ENCODE measurements at places on chromosomes 4 and X.

DNA sequence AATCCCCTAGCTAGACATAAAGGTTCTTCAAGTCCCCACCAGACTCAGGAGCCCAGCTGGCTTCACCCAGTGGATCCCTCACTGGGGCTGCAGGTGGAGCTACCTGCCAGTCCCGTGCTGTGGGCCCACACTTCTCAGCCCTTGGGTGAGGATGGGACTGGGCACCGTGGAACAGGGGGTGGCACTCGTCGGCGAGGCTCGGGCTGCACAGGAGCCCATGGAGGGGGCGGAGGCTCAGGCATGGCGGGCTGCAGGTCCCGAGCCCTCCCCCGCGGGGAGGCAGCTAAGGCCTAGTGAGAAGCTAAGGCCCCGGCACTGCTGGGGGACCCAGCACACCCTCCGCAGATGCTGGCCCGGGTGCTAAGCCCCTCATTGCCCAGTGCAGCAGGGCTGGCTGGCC, 16.1 kb upstream of the ACSL4 start:
- DNase-seq: no peak

DNA sequence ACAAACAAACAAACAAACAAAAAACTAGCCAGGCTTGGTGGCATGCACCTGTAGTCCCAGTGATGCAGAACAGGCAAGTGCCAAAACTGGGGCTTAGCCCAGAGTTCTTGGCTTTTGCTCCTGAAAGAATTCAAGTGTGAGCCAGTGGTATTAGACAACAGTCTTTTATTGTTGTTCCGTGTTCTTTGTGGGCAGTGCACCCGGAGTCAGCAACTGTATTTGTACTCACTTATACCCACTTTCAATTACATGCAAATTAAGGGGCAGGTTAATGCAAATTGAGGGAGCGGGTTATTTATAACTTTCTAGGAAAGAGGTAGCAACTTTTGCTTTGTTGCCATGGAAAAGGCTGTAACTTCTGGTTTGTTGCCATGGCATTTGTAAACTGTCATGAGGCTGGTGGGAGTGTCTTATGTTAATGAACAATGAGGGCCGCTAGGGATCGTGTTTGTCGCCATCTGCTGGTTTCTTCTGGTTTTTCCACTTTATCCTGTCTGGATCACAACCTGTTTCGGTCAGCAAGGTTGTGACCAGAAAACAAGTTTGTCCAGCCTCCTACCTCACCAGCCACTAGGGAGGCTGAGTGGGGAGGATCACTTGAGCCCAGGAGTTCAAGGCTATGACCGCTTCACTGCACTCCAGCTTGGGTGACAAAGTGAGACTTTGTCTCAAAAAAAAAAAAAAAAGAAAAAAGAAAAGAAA, 88.8 kb upstream of the ESX1 start:
- no peak for DNase-seq

DNA sequence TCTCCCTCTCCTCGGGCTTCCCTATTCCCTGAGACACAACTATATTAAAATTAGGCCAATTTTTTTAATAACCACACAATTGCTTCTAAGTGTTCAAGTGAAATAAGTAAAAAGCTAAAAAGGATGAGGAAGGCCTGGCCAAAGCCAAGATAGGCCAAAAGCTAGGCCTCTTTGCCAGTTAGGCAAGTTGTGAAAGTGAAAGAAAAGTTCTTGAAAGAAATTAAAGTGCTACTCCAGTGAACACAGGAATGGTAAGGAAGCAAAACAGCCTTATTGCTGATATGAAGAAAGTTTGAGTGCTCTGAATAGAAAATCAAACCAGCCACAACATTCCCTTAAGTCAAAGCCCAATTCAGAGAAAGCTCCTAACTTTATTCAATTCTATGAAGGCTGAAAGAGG, 114.2 kb upstream of the FAT4 start:
- no peak for DNase-seq

- no peak for DNase-seq
Measured at GRCh38 chrX:46582966-46583365, 9.4 kb downstream of the CHST7 start.

DNA sequence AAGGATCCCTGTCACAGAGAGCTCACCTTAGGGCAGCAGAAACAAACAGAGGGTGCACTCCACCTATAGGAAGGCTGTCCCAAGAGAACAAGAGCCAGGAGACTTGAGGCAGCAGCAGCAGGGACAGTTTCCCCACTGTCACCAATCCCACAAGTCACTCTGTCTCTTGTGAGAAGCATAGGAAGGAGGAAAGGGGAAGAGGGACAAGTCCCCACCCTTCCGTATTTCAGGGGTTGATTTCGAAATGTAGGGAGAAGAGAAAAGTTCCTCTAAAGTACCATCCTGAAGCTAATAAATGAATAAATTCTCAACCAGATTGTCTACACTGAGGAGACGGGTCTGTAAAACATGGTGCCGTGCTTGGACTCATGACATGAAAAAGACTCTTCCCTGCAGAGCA, 9.5 kb upstream of the TLR8 start:
- DNase-seq: no peak

- DNase-seq: no peak
Measured at GRCh38 chrX:27964432-27964831, 16.8 kb downstream of the DCAF8L1 start.

GRCh38 chr4:40157436-40157835, 39.4 kb upstream of the RHOH start:
- DNase-seq: no peak

DNA sequence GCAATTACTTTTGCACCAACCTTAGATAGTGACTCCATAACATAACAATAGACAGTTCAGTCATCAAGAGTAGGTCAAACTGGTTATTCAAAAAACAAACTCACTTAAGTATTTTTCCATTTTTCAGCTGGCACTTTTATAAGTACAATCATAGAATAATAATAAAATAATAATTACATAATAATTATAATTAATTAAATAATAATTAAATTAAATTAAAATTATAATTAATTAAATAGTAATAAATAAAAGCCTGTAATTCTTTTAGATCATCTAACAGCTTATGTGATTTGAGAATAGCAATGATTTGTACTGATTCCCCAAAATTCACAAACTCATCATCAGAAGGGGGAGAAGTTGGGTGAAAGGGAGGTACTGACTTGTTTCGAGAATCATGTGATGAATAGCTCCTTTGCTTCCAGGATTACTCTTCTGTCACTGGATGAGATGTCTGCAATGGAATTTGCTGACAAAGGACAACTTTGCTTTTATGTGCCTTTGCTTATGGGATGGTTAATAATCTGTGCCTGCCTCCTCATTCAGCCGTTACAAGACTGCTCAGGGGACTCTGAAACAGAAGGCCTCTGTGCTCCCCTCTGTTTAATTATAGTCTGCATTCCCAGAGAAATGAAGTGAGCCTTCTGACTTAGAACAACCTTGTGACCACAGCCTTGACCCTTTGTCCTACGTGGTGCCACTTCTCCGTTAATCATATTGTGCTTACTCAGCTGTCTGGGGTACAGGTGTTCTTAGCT, 104.8 kb upstream of the ENPEP start:
- DNase-seq: no peak

DNA sequence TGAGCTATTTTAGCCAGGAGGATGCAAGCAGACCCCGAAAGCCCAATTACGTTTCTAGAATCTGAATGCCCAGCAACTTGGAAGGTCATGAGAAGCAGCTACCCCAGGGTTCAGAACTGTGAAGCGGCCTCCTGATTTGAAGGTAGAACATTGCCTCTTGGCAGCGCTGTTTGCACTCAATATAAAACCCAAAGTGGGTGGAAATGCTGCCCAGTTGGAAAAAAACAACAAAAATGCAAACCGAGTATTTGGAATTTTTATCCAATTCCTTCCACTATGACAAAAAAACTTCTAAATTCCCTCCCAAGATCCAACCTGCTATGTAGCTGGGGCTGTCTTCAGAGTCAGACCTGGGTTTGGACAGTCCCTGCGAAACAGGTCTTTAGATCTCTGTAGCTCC, 103.3 kb upstream of the RBPJ start:
- no peak for DNase-seq

GRCh38 chr4:143212566-143212965, 27.8 kb downstream of the USP38 start:
- DNase-seq: no peak

DNA sequence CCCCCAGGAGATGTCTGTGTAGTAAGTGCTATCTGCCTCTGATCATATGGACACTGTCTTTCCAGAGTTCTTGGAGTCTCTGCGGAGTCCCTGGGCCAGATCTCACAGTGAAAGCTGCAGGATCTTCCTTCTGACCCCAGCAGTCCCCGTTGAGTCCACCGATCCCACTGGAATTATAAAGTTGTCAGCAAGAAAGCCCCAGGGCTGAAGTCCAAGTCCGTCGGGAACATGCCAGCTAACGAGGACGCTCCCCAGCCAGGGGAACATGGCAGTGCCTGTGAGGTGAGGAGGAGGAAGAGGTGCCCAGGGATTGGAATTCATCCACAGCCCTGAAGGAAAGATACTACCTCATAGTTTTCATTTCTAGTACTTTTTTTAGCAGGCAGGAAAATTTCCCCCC, 9.3 kb downstream of the ZNF81 start:
- DNase-seq: peak; percentile 45

GRCh38 chr4:43992552-43992951, 456.1 kb downstream of the KCTD8 start:
- no peak for DNase-seq

- DNase-seq: no peak
Measured at GRCh38 chrX:50586407-50586806, 115.8 kb upstream of the DGKK start.

DNA sequence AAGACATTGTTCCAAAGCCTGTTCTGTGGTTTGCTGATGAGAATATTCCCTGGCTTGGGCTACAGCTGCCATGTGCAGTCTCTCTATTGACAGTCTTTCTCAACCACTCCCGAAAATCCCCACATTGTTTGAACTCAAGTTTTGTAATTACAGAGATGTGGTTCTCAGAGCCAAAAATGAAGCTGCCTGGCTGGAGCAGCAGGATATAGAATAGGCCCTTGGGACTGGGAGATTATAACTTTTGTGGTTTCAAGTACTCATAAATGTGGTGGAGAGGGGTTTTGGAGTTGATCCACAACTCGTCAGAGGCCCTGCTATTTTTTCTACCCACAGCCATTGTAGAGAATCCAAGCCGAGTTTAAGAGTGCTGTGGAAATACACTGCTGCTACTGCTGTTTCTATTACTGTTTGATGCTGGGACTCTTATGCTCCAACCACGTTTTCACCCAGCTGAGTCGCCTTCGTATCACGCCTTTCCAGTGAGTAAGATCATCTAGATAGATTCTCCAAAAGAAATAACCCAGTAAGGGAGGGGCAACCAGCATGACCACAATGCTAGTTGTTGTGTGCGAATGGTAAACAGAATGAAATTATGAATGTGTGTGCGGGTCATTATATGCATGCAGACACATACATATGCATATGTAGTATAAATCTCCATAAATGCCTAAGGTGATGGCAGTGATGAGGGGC, 57.1 kb upstream of the ATXN3L start:
- no peak for DNase-seq

DNA sequence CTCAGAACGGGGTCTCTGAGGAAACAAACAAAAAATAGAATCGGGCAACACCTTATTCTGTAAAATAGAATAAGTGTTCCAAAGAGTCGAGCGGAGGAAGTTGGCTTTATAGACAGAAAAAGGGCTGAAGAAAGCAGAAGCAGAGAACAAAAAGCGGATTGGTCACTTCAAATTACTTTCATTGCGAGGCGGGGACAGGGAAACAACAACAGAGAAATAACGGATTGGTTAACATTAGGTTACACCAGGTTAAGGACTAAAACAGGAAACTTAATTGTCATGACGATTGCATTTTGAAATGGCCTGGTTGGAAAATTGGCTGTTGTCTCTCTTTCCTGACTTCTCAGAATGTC, 433 bp upstream of the COQ2 start:
- no peak for DNase-seq

GRCh38 chr4:134756421-134756820, 554.8 kb upstream of the PABPC4L start:
- DNase-seq: no peak

DNA sequence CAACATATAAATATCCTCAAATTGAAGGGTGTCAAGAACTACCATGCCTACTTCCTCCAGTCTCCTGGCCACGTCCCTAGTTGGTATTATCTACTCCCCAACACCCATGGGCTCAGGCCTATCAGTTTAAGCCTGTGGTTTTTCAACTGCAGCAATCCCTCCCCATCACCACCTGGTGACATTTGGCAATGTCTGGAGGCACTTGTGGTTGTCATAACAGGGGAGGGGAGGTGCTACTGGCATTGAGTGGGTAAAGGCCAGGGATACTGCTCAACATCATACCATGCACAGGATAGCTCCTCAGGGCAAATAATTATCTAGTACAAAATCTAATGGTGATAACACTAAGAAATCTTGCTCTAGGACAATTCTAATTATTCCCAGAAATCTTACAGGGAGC, 95.3 kb downstream of the COMMD8 start:
- DNase-seq: no peak

- DNase-seq: no peak
Measured at GRCh38 chr4:19260346-19260745, 991.4 kb upstream of the SLIT2 start.

DNA sequence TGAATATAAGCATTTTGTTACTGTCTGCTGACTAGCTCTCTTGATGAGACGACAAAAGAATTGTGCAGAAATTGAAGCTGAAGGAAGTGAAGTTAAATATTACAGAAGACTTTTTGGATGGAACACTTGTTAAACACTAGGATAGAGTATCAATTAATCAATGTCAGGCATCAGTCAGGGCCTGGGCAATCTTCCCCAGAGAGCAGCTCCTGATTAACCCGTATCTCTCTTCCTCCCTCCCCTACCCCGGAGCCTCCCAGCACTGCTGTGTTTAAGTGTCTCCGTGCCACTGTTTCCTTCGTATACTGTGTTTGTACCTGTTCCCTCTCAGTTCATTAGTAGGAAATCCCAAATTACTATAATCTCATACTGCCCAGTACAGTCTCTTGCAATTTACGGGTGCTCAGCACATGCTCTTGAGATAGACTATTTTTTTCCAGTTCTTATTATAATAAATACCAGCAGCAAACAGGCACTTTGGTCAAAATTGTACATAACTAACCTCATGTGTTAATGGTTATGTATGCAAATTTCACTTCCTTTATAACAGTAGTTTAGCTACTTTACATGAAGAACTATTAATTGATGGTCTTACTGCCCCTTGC, 765.7 kb upstream of the FTHL17 start:
- no peak for DNase-seq
